ENCODE measurements at places on chromosomes 6 and 20. TPM values are rescaled to one million over a fixed set of nuclear protein-coding genes. Genes with fewer than 3 reads are reported as not detected.

DNA sequence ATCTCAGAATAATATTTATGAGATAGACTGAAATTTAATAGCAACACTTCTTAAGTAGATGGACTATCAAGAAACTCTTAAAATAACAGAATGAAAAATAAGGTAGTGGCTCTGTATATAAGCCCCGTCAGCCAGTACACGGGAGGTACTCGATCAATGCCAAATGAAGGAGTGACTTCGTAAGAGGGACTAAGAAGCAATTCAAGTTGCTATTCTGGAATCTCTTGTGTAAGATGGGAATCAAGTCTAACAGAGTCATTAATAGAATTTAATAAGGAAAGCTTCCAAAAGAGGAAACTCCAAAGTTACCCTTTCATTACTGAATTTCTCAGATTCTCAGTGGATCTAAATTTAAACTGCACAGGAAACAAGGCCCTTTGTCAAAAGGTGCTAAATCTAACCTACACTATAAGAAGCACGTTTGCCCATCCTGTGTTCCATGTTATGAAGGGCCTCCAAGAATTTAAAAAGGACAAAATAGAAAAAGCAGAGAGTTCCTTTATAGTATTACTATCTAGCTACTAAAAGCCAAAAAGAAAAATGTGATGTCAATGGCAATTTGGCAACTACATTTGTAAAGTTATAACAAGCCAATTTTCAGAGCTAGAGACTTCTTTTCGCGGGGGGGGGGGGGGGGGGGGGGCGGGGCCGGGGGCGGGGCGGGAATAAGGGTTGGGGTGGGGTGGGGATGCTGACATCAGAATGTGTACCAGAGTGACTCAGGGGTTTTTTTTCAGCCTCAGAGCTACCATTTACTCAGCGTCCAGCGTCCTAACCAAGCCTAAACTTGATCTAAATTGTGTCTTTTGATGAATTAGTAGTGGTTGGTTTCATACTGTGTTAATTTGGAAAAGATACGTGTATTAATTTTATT lies 200.6 kb downstream of the GMPR start:
- H3K4me3 ChIP-seq: no peak overlapping the region
- H3K27me3 ChIP-seq: no peaks in the 10 kb centered on the region
- H3K4me1 ChIP-seq: no peaks in the 10 kb centered on the region
- H3K27ac ChIP-seq: no peak overlapping the region

GRCh38 chr6:90865513-90865912 lies 278.6 kb upstream of the MAP3K7 start:
- H3K36me3 ChIP-seq: no peaks in the 10 kb centered on the region
- no peaks in the 10 kb centered on the region for H3K4me1 ChIP-seq
- no peak overlapping the region for H3K4me3 ChIP-seq
- DNase-seq: no peak

GRCh38 chr20:62061851-62062423 lies 3.7 kb downstream of the TAF4 start:
- H3K27ac ChIP-seq: no peak overlapping the region
- no peaks in the 10 kb centered on the region for H3K27me3 ChIP-seq
- H3K4me1 ChIP-seq: peaks cover 15% of the 10 kb centered on the region
- no peak for DNase-seq
- no peaks in the 10 kb centered on the region for H3K36me3 ChIP-seq

DNA sequence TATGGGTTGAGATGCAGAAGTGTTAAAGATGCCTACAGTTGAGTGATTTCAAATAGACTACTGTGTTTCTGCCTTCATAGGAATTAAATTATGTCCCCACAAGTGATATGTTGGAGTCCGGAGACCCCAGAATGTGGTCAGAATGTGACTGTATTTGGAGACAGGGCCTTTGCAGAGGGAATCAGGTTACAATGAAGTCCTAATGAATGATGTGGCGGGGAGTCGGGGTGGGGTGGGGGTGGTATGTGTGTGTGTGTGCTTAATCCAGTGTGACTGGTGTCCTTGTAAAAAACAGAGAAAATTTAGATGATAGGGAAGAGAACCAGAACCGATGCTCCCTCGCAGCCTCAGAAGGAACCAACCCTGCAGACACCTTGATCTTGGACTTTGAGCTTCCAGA lies 448.2 kb downstream of the QKI start:
- H3K4me3 ChIP-seq: no peak overlapping the region
- no peaks in the 10 kb centered on the region for H3K27me3 ChIP-seq
- H3K4me1 ChIP-seq: no peaks in the 10 kb centered on the region
- no peak overlapping the region for H3K27ac ChIP-seq
- no peak for DNase-seq
- H3K36me3 ChIP-seq: no peaks in the 10 kb centered on the region

The MKKS gene
- 22.6 TPM for total RNA-seq

- H3K4me1 ChIP-seq: no peaks in the 10 kb centered on the region
- H3K4me3 ChIP-seq: no peak overlapping the region
- no peaks in the 10 kb centered on the region for H3K27me3 ChIP-seq
- DNase-seq: no peak
- H3K27ac ChIP-seq: no peak overlapping the region
- no peaks in the 10 kb centered on the region for H3K36me3 ChIP-seq
These were observed 39.6 kb upstream of the CSE1L start for GRCh38 chr20:49006446-49006980.

DNA sequence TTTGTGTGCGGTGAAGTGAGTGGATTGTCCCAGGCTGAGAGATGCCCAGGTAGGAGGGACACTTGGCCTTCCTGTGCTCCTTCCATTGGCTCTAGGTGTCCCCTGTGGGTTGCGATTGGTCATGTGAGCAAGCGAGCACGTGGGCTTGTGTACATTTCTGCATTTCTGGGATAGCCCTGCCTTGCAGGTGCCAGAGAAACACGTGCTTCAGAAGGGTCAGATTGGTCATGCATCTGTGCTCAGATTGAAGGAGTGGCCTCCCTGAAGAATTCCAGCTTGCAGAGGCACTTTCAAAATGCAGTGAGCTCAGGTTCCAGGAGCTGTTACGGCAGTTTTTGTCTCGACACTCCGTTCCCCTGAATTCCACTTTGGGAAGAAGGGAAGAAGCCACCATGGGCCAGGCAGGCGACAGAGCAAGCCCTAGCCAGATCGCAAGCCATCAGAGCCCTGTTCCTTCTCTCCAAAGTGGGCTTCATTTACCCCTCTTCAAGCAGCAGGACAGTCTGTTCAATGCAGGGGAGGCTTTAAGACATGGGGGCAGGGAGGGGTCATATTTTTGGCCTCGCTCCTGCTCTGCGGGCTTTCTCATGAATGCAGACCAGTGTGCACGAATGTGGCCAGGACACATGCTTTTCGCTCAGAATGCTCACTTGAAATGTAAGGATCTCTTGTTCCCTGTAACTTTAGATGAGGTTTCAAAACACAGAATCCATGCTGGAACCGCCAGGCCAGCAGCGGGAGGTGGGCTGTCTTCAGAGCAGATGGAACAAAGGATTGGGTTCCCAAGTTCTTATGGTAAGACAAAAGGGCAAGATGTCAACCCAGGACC lies 78.6 kb upstream of the AKAP12 start:
- H3K27me3 ChIP-seq: no peaks in the 10 kb centered on the region
- H3K27ac ChIP-seq: no peak overlapping the region
- no peak for DNase-seq
- H3K4me1 ChIP-seq: no peaks in the 10 kb centered on the region

GRCh38 chr6:139161817-139162284 lies 27.0 kb downstream of the HECA start:
- peaks cover 5% of the 10 kb centered on the region for H3K4me1 ChIP-seq
- peak overlapping the region; percentile 12 for H3K27ac ChIP-seq
- no peaks in the 10 kb centered on the region for H3K36me3 ChIP-seq
- H3K4me3 ChIP-seq: no peak overlapping the region

The MAS1 gene
- total RNA-seq: not detected

The SULF2 gene
- total RNA-seq: 97.9 TPM

The FAM209A gene
- 0.35 TPM for total RNA-seq

The HS3ST5 gene
- total RNA-seq: 0.05 TPM

The ZNF165 gene
- total RNA-seq: 9.9 TPM

- H3K36me3 ChIP-seq: no peaks in the 10 kb centered on the region
- no peak for DNase-seq
- H3K27ac ChIP-seq: no peak overlapping the region
These were observed 25.9 kb upstream of the TGM2 start for GRCh38 chr20:38190936-38191371.

GRCh38 chr6:142946924-142947713 lies 2.1 kb upstream of the HIVEP2 start:
- H3K4me1 ChIP-seq: no peaks in the 10 kb centered on the region
- peak overlapping the region; percentile 97 for H3K27ac ChIP-seq
- DNase-seq: peak; percentile 91

- H3K36me3 ChIP-seq: no peaks in the 10 kb centered on the region
- no peak overlapping the region for H3K27ac ChIP-seq
- no peaks in the 10 kb centered on the region for H3K27me3 ChIP-seq
- no peak for DNase-seq
- no peak overlapping the region for H3K4me3 ChIP-seq
- no peaks in the 10 kb centered on the region for H3K4me1 ChIP-seq
These were observed 59.2 kb downstream of the LAMA4 start for GRCh38 chr6:112195166-112195565.

DNA sequence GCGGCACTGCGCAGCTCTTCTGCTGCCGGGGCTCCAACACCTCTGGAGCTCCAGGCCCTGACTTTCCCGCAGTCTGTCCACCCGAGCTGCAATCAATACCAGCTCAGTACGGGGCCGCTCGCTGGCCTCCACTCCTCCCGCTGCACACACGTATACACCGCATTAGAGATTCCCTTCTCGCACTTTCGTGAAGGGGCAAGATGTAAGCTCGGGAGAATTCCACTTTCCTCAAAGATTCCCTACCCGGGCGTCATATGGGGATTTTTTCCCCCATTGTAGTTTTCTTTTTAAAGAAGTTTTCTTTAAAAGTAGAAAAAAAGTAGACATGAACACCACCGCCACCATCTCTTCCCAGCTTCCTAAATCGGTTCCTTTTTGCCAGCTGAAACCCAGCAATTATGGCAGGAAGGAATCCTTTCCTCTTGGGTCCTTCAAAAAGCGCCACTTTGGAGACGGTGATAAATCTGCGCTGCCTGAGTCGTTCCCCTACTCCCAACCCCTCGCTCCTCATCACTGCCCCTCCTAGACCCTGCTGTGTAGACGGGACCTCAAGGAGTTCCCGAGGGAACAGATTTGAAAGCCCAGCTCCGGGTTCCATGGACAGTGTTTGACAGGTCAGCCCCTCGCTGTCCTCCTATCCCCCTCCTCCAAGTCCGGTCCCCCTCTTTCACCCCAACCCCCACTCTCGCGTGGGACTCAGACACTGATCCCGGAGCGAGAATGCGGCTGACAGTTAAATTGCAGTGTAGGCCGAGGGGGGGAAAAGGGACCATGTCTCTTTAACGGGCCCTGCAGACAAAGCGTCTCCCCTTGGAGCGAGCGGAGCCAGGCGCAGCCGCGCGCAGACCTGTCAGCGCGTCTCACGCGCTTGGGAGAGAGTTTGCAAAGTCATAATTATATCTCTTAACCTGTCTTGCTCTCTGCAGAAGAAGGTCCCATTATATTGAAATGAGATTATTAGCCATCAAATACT lies 39.5 kb downstream of the NCR2 start:
- H3K4me1 ChIP-seq: peaks cover 4% of the 10 kb centered on the region
- no peaks in the 10 kb centered on the region for H3K36me3 ChIP-seq
- no peak overlapping the region for H3K27ac ChIP-seq

GRCh38 chr6:158655569-158656450 lies 6.0 kb downstream of the SYTL3 start:
- no peaks in the 10 kb centered on the region for H3K27me3 ChIP-seq
- no peaks in the 10 kb centered on the region for H3K36me3 ChIP-seq
- H3K4me1 ChIP-seq: no peaks in the 10 kb centered on the region
- H3K4me3 ChIP-seq: no peak overlapping the region
- no peak for DNase-seq

DNA sequence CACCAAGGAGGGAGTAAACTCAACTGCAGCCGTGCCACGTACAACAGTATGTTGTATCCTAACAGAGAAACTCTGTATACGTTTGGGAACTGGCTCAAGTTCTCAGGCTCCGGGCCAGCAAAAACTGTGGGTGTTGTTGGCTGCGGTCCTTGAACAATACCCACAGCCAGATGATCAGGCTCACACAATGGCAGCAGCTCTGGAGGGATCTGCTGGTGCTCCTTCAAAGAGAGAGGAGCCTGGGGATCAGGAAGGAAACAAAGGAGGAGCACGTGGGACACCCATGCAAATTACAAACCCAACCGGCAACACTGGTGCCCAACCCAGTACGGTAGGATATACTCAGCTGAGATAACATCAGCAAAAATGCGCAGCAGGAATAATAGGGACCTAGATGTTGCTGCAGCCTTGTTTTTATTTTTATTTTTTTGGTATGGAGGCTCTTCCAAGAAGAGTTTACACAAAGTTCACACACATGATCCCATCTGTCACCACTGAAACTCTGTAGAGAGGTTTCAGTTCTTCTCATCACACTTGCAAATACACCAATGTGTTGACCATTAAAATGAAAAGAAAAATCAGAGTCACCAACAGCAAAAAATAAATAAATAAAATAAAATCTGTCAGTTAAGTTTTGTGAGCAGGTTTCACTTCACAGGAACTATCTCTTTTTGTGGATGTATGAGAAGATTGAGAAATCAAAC lies 41.2 kb upstream of the PDE10A start:
- H3K36me3 ChIP-seq: no peaks in the 10 kb centered on the region
- no peak overlapping the region for H3K27ac ChIP-seq
- no peaks in the 10 kb centered on the region for H3K27me3 ChIP-seq
- H3K4me1 ChIP-seq: no peaks in the 10 kb centered on the region
- no peak overlapping the region for H3K4me3 ChIP-seq

DNA sequence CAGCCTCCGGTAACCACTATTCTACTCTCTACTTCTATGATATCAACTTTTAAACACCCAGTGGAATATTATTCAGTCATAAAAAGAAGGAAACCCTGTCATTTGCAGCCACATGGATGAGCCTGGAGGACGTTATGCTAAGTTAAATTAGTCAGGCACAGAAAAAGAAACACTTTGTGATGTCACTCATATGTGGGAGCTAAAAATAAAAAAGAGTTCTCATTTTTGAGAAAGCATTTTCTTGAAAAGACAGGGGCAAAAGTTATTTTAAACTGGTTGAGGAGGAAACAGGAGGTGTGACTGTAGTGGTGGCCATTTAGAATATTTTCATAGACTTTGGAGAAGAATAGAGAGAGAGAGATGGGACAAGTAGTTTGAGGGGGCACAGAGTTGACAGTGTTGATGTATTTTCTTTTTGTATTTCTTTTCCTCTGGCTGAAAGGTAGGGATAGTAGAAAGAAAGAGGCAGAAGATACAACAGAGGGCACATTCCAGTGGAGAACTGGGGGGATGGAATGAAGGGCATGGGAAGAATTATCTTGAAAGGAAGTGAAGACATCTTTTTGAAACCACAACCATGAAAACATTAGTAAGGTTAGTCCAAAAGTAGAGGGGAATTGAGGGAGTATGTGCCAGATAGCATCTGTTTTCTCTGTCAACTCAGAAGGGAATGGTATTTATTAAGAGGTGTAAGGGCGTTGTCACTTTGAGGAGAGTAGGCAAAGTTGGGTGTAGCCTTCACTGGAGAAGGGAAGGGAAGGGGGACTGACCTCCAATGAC lies 181.3 kb upstream of the GMDS start:
- no peak for DNase-seq
- H3K4me3 ChIP-seq: no peak overlapping the region
- no peak overlapping the region for H3K27ac ChIP-seq
- no peaks in the 10 kb centered on the region for H3K27me3 ChIP-seq
- H3K36me3 ChIP-seq: no peaks in the 10 kb centered on the region

- no peaks in the 10 kb centered on the region for H3K36me3 ChIP-seq
- no peaks in the 10 kb centered on the region for H3K27me3 ChIP-seq
- H3K4me3 ChIP-seq: no peak overlapping the region
- DNase-seq: no peak
- H3K4me1 ChIP-seq: no peaks in the 10 kb centered on the region
These were observed 224.8 kb upstream of the JAG1 start for GRCh38 chr20:10898552-10898951.

The MMP24OS gene
- 123 TPM for total RNA-seq
